ENCODE measurements at places on chromosomes 3 and 15.

DNA sequence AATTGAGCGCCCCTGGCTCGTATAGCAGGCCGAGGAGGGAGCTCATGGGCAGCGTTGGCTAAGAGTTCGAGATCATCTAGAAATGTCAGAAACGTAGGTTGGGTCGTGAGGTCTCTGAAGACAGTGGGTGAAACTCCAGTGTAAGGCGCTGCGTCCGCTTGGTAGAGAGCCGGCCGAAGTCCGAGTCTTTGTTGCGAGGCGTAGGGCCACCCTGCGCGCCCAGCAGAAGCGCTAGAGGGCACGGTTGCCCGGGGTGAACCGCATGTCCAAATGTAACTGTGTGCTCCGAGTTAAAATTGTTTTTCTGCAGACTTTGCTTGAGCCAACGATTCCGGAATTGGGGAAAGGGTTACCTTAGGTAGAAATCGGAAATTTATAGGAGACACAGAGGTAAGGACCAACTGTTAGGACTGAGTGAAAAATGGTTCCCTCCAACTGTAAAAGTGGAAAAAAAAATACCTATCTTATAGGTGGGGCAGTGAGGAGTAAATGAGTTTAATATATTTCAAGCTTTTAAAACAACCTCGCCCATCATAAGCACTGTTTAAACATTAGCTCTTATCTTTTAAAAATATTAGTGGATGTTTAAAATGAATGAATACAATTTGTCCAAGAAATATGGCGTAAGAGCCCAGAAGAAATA lies 993 bp upstream of the SIAH2 start:
- DNase-seq: no peak

- DNase-seq: no peak
Observed at GRCh38 chr15:50234764-50235163, 30.8 kb downstream of the HDC start.

GRCh38 chr15:70339571-70340493 lies 242.1 kb upstream of the TLE3 start:
- no peak for DNase-seq

GRCh38 chr3:161028555-161029153 lies 76.5 kb downstream of the B3GALNT1 start:
- no peak for DNase-seq

DNA sequence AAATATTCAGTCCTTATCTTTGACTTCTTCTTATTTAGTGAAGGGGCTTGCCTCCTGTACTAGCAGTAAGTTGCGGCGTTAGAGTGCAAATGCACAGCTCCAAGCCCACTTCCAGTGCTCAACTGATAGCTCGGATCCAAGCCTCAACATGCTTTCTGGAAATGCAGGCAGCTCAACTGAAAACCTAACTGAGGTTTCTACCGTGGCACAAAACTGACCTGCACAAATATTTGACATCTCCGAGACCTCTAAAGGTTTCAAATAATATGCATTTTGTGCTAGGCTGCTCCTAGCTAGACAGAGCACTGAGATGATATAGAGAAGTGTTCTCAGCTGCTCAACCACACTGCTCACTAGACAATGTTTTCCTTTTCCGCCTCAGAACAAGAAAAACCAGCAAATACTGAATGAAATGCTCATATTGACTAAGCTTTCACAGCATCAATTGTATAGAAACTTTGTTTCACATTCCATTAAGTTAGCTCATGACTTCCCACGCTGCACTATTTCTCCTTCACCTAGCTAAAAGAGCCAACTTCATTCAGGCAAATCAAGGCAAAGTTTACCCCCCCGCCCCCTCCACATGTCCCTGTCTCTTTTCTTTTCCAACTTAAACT lies 822 bp downstream of the ZNF385D start:
- DNase-seq: no peak

GRCh38 chr15:33154351-33155166 lies 40.0 kb downstream of the FMN1 start:
- no peak for DNase-seq

DNA sequence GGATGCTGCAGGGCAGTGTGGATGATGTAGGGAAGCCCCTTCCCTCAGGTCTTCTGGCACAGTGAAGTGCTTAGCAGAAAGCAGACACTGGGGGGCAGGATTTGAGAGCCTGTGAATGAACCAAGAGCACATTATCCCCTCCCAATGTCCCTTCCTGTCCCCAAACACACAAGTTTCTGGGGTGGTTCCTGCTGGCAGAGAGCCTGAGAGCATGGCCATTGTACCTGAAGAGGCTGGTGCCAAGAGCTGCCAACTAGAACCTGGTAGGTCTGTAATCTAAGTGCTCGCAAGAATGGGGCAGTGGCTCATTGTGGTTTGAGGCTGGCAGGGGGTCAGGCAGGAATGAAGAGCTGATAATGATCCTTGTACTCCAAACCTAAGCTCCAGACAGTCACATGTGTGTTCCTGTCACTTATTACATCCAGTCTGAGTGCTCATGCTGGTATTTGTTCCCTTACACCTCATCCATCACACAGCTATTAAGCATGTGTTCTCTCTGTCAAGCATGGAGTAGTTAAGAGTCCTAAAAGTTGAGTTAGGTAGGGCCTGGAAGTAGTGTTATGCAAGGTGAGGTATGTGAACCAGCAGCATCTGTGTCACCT lies 6.7 kb upstream of the CCR1 start:
- DNase-seq: no peak

Data from cortex of kidney (tissue), 1 donor.